ENCODE measurements at places on chromosomes 3 and 15. TPM values are rescaled to one million over a fixed set of nuclear protein-coding genes. Genes with fewer than 3 reads are reported as not detected.

Gene CFAP100
- 4.3 TPM for total RNA-seq

Gene NMNAT3
- 7.1 TPM for total RNA-seq

Gene CHSY1
- total RNA-seq, result 43.0 TPM

Gene KNG1
- not detected for total RNA-seq

Gene INSYN1
- 5.8 TPM for total RNA-seq

Gene SLC24A5
- total RNA-seq, result 1.3 TPM

Gene GPR27
- total RNA-seq, result 7.4 TPM

Gene STX19
- 1.3 TPM for total RNA-seq

Gene MEIS2
- total RNA-seq, result 152 TPM

Gene GOLGA6L10
- total RNA-seq, result 6.3 TPM

Gene ACSBG1
- total RNA-seq, result 0.71 TPM

Gene NOX5
- total RNA-seq, result 0.12 TPM

Gene PTH1R
- 63.0 TPM for total RNA-seq
